H9 (cell line): ENCODE measurements at places on chromosomes 12 and 14.

DNA sequence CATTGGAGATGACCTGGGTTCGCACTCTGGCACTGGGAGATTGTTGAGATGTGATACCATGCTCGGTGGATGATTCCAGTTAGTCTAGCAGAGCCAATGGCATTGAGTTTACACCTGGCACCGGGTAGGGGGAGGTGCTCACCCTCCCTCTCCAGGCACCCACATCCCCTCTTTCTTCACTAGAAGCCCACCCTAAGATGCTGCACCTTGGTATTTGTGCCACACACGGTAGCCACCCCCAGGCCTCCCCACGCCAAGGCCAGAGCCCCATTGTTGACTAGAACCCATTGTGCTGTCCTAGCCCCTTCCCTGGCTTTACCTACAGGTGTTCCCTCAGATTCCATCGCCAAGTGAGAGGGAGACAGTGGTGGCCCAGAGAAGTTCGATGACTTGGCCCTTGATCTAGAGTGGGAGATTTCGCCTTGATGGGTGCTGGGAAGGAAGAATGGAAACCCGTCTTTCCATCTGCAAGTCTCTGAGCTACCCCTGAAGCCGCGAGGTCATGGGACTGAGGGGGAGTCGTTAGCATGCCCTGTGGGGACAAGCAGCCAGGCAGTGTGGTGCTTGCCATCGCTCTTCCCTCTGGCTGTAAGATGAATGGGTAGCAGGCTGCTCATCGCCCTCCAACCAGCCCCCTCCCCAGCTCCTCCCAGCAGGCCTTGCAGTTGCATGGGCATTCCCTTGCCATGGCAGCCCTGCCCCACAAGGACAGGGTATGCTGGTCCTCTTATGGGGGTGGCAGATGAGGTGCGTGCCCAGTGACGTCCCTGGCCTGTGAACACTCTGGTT, 8.7 kb downstream of the CCND2 start:
- peak; percentile 28 for DNase-seq

GRCh38 chr12:32542428-32543229, 136.5 kb upstream of the DNM1L start:
- peak; percentile 14 for DNase-seq

GRCh38 chr14:36588119-36588518, 5.7 kb upstream of the NKX2-8 start:
- DNase-seq: no peak

DNA sequence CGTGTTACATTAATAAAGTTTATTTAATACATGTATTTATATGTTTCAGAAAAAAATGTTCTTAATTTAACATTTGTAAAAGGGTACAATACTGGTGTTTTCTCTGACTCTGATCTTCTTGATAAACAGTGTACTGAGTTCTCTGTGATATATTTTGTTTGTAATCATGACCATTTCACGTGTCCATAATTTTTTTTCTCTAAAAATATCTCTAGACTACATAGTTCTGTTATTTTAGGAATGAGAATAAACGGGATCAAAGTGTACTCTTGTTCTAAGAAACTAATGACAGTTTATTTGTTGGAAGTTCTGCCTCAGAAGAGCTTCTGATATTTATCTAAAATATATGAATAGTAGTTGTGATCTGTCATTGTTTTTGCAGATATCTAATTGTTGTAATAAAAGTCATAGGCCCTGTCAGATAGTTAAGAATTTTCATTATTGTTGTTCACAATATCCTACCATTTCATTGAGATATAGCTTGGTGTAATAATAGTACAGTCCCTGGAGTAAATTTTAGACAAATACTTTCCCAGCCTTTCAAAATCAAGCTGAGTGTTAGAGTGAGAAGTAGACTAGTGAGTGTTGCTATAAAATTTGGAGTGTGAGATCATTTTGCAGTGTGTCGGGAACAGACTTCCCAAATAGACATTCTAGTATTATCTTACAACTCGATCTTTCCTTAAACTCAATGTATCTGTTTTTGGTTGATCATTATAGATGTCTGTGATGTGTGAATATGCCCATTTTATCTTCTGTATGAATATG, 86.2 kb downstream of the ERC1 start:
- DNase-seq: no peak

- no peak for DNase-seq
Observed at GRCh38 chr12:83141460-83141994, 454.8 kb downstream of the TMTC2 start.

DNA sequence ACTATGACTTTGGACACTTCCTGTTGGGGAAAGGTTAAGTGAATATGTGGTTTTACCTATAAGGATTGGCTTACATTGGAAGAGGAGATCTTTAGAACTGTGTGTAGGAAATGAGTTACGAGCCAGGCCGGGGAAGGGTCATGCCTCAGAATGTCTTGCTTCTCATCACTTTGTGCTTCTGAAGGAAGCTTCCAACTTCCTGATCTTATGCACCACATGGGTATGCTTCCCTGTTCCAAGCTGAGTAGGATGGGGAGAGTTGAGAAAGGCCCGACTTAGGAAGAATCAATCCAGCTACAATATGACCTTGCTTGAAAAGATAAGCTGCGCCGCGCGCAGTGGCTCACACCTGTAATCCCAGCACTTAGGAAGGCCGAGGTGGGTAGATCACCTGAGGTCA, 59.9 kb downstream of the STXBP6 start:
- DNase-seq: no peak

- no peak for DNase-seq
Observed at GRCh38 chr12:21860534-21860933, 80.7 kb downstream of the ABCC9 start.

DNA sequence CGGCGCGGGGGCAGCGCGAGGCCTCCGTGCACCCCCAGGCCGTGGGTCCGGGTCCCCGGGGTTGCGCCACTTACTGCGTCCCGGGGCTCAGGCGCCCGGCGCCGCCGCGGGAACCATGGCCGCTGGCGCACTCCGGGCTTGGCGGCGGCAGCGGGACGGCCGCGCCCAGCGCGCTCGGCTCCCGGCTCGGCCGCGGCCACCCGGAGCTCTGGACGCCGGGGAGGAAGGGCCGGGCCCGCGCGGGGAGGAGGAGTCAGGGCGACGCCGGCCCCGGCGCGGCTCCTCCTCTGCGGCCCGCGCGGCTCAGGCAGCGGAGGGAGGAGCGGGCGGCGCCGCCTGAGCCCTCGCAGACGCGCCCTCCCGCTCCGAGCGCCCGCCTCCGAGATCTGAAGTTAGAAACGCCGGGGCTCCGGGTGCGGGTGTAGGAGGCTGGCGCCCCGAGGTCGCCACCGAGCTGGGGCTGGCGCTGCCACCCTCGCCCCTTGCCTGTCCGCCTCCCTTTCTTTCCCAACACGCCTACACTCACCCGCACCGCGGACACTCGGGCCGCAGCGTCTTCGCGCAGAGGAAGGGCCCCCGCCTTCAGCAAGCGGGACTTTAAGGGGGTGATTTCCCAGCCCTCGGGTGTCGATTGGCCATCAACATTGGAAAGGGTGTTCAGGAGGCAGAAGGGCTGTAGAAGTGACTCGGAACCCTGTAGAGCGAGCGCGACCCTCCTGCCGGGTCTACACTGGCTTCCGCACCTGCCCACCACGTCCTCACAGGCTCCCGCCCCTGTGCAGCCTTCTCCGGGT, at the start of gene NIN:
TSS of gene NIN (minus strand) at position 231 of the 794 bp plus-strand sequence. CDS start 9,106 bp downstream, outside the sequence.
- DNase-seq: peak; percentile 62

GRCh38 chr12:132558042-132558856, 52.1 kb downstream of the LRCOL1 start:
- no peak for DNase-seq

GRCh38 chr14:22976620-22977433, 5.5 kb downstream of the AJUBA start:
- no peak for DNase-seq
